ENCODE measurements at places on chromosomes 3 and 15. TPM values are rescaled to one million over a fixed set of nuclear protein-coding genes. Genes with fewer than 3 reads are reported as not detected.

DNA sequence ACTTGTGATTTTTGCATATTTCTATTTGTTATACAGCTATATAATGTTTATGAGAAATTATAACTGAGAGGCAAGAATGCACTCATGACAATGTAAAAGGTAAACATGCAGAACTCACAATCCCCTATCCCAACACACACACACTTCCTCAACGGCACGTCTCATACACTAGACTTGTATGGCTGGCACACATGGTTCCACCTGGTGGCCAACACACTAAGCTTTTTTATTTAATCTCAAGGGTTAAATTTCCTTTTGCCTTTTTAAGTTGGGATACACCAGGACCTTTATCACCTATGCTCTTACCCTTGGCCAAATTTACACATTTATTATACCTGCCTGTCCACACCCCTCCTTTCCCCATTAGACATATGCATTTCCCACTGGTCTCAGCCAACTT lies 88.6 kb upstream of the PSMD6 start:
- DNase-seq = no peak

PLCL2 gene
- total RNA-seq = 0.95 TPM

DNA sequence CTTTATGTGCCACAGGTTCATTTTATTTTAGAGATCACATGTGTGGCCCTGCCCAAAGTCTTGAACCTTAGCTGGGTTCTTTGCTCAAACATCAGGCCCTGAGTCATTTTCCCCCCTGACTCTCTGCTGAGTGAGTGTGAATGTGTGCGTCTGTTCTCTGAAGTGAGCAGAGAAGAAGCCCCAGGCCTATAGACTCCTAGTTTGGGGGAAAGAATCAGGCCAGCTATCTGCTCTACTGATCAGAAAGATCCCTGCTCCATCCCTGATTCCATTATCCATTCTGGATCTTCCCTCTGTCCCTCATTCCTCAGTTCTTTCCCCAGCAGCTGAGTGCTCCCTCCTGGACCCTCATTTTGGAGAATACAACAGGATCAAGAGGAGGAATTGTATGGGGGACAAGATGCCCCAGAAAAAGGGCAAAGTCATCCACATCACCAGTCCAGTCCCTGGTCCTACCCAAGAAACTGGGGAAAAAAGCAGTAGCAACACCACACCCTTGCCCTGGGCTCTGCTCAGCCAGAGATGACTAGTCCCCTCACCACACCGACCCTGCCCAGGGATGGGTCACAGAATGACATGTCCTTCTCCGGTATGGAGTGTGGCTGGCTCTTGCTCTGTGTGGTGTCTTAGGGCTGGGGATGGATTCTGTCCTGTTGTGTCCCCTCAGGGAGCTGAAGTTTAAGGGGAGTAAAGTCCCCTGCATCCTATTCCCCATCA lies 3.2 kb downstream of the DUOX1 start:
- no peak for DNase-seq

GRCh38 chr3:195058336-195059005 lies 212.5 kb downstream of the XXYLT1 start:
- no peak for DNase-seq

- no peak for DNase-seq
These were observed 32.4 kb downstream of the THBS1 start for GRCh38 chr15:39613271-39613670.

DNA sequence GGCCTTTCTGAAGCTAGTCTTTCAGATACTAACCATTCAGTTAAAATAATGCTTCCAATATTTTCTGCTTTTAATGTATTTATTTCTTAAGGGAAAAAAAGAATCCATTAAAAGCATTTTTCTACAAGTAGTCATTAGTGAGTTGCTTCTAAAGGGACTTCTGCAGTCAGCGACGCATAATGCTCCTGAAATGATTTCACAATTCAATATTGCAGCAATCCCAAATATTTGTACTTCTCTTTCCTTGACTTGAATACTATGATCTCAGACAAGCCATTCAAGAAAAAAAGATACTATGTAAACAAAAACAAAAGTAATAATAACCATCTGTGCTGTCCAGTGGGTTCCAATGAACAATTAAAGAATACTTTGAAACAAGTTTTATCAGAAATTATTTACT lies 681.0 kb downstream of the DIPK2A start:
- DNase-seq = no peak

LRRN1 gene
- total RNA-seq = 0.47 TPM

DNA sequence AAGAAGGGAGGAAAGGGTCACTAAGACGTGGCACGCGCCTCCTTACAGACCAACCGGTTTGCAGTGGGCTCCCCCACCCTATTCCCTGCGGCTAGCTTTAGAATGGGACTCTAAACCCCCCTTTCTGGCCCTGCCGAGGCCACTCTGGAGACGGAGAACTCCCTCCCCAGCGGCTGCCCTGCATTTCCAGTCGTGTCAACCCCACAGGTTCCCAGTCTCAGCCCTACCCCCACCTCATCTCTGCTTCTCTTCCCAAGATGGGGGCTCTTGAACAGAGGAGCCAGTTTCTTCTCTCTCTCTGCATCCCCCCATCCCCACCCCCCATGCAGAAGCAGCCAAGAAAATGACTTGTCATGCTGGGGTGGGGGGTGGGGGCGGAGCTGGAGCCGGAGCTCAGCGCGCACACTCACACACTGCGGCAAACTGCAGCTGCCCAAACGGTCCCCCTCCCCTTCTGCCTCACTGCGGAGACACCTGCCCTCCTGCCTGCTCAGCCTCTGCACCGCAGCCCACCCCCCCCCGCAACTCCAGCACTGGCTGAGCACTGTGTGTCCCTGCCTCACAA lies 871 bp downstream of the MAP1A start:
- no peak for DNase-seq

SCN11A gene
- not detected for total RNA-seq

CHDH gene
- 0.92 TPM for total RNA-seq

GRCh38 chr15:71809346-71809745 lies 1.0 kb upstream of the NR2E3 start:
- DNase-seq = no peak

CD200R1L gene
- not detected for total RNA-seq

GRCh38 chr15:91407269-91407889 lies 307.3 kb downstream of the SV2B start:
- no peak for DNase-seq

ZNF860 gene
- total RNA-seq = 5.6 TPM

DNA sequence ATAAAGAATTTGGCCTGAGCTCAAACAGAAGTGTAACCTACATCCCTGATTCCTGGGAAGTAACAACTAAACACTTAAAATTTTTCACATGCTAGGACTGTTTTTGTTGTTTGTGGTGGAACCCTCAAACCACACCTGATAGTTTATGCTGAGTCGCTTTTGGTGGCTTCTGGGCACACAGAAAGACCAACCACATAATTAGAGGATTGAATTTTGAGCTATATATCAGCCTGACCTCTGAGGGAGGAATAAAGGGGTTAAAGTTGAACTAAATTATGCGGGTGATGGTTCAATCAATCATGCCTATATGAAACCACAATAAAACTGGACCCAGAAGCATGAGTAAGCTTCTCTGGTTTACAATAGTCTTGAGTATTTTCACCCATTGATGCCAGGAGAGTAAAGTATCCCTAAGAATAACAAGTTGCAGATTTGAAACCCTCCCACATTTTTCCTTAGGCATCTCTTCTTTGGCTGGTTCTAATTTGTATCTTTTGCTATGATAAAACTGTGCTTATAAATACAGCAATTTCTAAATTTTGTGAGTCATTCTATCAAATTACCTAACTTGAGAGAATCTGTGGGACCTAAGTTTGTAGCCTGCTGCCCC lies 1304.5 kb upstream of the GBE1 start:
- no peak for DNase-seq

SGO1 gene
- total RNA-seq = 9.8 TPM

Measured in esophagus squamous epithelium (tissue), 5 donors.